Metanephros (tissue), 2 donors: ENCODE measurements at places on chromosomes 7 and 10. TPM values are rescaled to one million over a fixed set of nuclear protein-coding genes. Genes with fewer than 3 reads are reported as not detected.

GRM8 gene
- total RNA-seq: 8.1 TPM

LIMK1 gene
- 16.5 TPM for total RNA-seq

ATRNL1 gene
- 207 TPM for total RNA-seq

TMEM236 gene
- total RNA-seq: 0.64 TPM

RELN gene
- 9.8 TPM for total RNA-seq

TRIM50 gene
- total RNA-seq: 0.18 TPM

TAS2R4 gene
- 4.7 TPM for total RNA-seq

GPR85 gene
- 1.5 TPM for total RNA-seq

RADIL gene
- 2.5 TPM for total RNA-seq

PRF1 gene
- total RNA-seq: 2.0 TPM

CALHM2 gene
- total RNA-seq: 21.1 TPM

FAS gene
- total RNA-seq: 21.9 TPM

SPDYE8 gene
- total RNA-seq: not detected

CLRN3 gene
- 6.5 TPM for total RNA-seq

RSPH10B2 gene
- 0.53 TPM for total RNA-seq

STK32C gene
- total RNA-seq: 6.7 TPM

GLRX3 gene
- total RNA-seq: 35.6 TPM

DNAAF5 gene
- 32.9 TPM for total RNA-seq

HABP2 gene
- 0.53 TPM for total RNA-seq

ASB4 gene
- total RNA-seq: 7.0 TPM

KLF14 gene
- 1.2 TPM for total RNA-seq

HOGA1 gene
- 26.2 TPM for total RNA-seq

EPDR1 gene
- total RNA-seq: 34.3 TPM

KCNH2 gene
- total RNA-seq: 14.4 TPM

AKR1D1 gene
- total RNA-seq: 0.06 TPM

MOGAT3 gene
- 1.8 TPM for total RNA-seq

NODAL gene
- total RNA-seq: not detected

ADRB1 gene
- 0.53 TPM for total RNA-seq

COBL gene
- total RNA-seq: 22.5 TPM

FAM20C gene
- total RNA-seq: 67.1 TPM

TRIL gene
- total RNA-seq: 110 TPM

PIP gene
- total RNA-seq: not detected

RBP3 gene
- total RNA-seq: not detected

FHIP2A gene
- total RNA-seq: 32.8 TPM

FAM180A gene
- total RNA-seq: not detected

AEBP1 gene
- total RNA-seq: 68.5 TPM

GPR37 gene
- total RNA-seq: 3.2 TPM

GRK5 gene
- total RNA-seq: 12.4 TPM
